ENCODE measurements at places on chromosomes 6 and 20.

GRCh38 chr20:54204481-54204880 lies 3.4 kb upstream of the PFDN4 start:
- DNase-seq: no peak

- no peak for DNase-seq
Observed at GRCh38 chr6:34573567-34574183, 17.5 kb upstream of the SPDEF start.

DNA sequence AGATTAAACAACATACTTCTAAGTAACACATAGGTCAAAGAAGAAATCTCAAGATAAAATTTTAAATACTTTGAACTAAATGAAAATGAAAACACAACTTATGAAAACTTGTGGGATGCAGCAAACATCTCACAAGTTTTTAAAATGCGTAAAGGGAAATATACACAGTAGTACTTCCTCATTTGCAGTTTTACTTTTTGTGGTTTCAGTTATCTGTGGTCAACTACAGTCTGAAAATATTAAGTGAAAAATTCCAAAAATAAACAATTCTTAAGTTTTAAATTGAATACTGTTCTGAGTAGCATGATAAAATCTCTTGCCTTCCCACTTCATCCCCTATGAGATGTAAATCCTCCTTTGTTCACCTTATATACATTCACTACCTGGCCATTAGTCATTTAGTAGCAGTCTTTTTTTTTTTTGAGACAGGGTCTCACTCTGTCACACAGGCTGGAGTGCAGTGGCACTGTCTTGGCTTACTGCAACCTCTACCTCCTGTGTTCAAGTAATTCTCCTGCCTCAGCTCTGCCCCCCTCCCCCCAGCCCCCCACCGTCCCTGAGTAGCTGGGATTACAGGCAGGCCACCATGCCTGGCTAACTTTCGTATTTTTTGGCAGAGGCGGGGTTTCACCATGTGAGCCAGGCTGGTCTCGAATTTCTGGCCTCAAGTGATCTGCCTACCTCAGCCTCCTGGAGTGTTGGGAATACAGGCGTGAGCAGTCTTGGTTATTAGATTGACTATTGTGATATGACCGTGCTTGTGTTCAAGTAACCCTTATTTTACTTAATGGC lies 154.6 kb upstream of the AHI1 start:
- no peak for DNase-seq

- no peak for DNase-seq
Observed at GRCh38 chr6:118869894-118870589, 23.9 kb upstream of the ASF1A start.

DNA sequence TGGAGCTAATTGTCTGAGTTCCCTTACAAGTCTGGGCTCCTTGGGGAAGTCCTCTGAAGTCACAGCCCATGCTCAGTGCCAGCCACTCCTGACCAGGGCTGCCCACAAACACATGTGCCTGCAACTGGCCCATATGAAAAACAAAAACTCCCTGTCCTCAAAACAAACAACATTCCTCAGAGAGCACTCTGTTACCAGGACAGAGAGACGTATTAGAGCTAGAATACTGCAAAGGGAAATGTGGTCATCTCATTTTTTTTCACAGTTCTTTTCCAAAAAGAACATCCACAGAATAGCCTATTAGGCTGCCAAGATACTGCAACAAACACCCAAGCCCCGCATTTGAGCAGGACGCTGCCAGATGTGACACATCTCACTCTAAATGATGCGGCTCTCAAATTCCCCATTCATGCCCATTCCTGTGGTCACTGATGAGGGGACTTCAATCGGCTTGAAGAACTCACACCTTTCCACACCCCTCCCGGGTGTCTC lies 71.1 kb downstream of the SLC22A23 start:
- no peak for DNase-seq

- no peak for DNase-seq
Observed at GRCh38 chr20:61936701-61937131, 129.0 kb downstream of the TAF4 start.

- no peak for DNase-seq
Observed at GRCh38 chr6:128240024-128240428, 280.4 kb downstream of the PTPRK start.

DNA sequence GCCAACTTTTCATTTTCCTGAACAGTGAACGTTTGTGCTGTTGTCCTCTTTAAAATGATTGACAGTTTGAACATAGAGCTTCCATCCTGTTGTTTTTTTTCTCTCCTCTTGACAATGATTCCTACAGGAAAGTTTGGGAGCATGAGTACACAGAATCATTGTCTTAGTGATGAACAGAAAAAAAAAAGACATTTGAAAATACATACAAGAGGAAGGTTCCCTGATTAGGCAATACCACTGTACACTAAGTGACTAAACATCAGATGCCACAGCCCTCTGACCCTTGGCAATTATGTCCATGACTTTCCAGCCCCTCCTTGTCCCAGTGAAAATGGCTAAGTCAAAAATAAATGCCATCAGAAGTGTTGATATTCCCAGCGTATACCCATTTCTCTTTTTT lies 71.5 kb downstream of the RTN4IP1 start:
- no peak for DNase-seq

DNA sequence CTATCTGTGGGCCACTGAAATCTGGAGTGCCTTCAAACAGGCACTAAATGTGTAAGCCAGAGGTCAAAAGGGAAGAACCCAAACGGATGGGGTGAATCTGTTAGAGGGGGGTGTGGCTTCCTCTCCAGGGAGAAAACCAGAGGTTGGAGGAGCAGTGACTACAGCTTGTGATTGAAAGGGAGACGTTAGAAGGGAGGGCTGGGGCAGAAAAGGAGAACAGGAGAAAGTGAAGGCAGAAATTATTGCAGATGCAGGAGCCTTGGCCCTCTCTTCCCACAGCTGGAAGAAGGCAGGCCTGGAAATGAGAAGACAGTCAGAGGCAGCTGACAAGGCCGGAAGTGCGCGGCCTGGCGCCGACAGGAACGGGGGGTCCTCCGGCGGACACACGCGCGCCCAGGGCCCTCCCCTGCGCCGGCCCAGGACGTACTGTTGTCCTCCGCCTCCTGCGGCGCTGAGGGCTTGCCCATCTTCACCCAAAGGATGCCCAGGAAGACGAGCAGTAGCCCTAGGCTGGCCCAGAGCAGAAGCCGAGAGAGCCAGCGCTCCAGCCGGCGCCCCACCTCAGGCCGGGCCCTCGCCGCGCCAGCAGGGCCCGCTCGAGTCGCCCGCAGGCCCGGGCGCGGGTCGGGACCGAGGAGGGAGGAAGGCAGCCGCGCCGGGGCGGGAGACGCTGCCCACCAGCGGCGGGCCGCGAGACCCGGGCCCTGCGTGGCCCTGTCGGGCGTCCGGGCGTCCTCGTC lies 806 bp downstream of the LEMD2 start:
- peak; percentile 61 for DNase-seq

- no peak for DNase-seq
Observed at GRCh38 chr6:47247227-47247797, 62.4 kb downstream of the TNFRSF21 start.

DNA sequence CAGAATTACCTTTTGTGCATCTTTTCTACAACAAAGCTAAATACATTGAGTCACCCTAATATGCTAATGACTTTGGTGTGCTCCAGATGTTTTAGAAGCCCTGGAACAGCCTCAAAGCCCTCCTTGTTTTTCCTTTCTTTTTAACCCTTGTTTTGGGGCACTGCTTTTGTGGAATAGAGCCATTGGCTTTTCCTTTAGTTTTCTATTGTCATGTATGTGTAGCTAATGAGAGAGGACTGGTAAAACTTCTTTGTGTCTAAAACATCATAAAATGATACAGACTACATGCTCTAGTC lies 158.8 kb downstream of the JARID2 start:
- DNase-seq: no peak

DNA sequence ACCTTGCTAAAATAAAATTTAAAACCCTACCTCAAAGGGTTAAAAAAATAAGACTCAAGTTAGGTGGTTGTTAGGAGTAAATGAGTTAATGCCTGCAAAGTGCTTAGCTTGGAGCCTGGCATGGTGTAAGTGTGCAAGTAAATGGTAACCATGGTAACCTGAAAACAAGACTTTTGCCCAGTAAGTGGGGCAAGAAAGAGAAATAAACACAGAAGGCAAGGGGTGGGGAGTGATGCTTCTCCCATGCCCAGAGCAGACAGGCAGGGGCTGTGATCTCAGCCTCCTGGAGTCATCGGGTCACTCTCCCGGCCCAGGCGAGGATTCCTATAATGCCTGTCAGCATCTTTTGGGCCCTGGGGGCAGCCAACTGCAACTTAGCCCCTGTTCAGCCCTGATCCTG lies 59.2 kb upstream of the SLC32A1 start:
- DNase-seq: no peak

DNA sequence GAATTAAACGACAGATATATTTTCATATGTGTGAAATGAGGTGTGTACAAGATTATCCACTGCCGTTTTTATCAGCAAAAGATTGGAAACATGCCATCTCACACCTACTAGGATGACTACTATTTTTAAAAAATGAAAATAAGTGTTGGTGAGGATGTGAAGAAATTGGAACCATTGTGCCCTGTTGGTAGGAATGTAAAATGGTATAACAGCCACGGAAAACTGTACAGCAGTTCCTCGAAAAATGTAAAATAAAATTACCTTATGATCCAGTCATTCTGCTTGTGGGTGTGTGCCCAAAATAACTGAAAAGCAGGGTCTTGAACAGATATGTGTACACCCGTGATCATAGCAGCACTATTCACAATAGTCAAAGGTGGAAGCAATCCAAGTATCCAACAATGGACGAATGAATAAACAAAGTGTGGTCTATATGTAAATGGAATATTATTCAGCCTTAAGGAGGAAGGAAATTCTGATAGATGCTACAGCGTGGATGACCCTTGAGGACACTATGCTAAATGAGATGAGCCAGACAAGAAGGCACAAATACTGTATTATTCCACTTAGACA lies 27.0 kb upstream of the CCN5 start:
- no peak for DNase-seq

- DNase-seq: no peak
Observed at GRCh38 chr6:20399518-20399917, 2.2 kb upstream of the E2F3 start.

DNA sequence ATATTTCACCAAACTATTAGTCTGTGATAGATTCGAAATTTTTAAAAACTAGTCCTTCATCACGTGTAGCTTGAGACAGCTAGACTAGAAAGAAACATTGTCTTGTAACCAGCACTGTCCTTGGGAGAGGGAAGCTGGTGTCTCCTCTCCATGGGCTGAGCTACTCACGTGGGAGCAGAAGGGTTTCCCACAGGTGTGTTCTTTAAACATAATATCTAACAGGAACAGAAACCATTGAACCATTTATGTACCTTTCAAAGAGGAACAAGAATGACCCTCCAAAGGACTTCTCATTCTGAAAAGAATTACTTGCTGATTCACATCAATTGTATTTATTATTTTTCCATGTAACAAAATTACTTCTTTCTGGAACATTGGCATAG lies 72.4 kb upstream of the SYNJ2 start:
- DNase-seq: no peak

- no peak for DNase-seq
Observed at GRCh38 chr20:42494290-42494689, 695.4 kb downstream of the PTPRT start.

DNA sequence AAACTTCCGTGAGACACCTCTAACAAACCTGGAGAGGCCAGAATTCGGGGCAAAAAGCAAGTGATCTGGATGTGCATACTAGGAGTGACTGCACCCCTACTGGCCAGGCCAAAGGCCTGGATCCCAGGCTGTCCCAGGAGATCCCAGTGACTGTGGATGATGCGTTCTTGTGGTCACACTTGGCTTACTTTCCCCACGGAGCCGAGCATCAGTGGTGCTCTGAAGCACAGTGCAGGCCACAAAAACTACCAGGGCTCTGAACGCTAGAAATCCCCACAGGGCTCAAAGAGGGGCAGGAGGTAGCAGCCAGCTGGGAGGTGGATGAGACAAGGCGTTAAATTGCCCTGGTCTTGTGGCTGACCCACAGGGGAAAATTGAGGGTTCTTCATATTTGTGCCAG lies 7.1 kb downstream of the TRIM26 start:
- no peak for DNase-seq

DNA sequence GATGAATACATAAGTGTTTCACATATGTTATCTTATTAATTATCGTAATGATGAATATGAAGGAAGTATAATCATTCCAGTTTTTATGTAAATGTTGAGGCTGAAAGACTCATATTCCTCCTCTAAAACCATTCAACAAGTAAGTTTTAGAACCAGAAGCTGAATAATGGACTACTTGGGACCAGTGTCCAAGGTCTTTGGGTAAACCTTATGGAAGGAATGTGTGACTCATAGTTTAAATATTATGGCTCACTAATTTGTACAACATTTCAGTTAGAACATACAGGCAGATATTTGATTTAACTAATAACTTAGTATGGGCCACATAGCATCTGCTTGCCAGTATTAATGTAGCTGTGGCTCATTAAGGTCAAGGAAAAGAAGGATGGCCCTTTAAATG lies 209.6 kb downstream of the TFAP2B start:
- DNase-seq: no peak

DNA sequence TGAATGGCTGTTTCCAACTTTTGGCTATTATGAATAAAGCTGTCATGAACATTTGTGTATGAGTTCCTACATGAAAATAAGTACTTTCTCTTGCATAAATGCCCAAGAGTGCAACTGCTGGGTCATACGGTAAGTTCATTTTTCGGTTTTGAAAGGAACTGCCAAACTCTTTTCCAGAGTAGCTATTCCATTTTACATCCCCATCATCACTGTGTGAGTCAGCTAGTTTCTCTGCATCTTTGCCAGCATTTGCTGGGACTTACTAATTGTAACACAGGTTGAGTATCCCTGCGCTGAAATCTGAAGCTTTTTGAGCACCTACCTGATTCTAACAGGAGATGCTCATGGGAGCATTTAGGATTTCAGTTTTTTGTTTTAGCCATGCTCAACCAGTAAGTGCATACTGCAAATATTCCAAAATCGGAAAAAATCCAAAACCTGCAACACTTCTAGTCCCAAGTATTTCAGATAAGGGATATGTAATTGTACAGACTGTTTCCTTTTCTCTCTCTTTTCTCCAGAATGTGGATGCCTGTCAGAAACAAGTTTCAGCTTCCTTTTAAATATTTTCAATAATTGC lies 118.4 kb downstream of the DTNBP1 start:
- DNase-seq: no peak

- DNase-seq: no peak
Observed at GRCh38 chr6:157763904-157764177, 59.2 kb upstream of the SNX9 start.

GRCh38 chr6:117521791-117522502 lies 39.5 kb downstream of the DCBLD1 start:
- no peak for DNase-seq

- peak; percentile 54 for DNase-seq
Observed at GRCh38 chr6:130132286-130132701, 90.5 kb downstream of the SAMD3 start.

GRCh38 chr6:30979141-30979540 lies 4.4 kb upstream of the MUC21 start:
- DNase-seq: no peak

GRCh38 chr20:35462351-35462750 lies 7.0 kb downstream of the CEP250 start:
- no peak for DNase-seq

DNA sequence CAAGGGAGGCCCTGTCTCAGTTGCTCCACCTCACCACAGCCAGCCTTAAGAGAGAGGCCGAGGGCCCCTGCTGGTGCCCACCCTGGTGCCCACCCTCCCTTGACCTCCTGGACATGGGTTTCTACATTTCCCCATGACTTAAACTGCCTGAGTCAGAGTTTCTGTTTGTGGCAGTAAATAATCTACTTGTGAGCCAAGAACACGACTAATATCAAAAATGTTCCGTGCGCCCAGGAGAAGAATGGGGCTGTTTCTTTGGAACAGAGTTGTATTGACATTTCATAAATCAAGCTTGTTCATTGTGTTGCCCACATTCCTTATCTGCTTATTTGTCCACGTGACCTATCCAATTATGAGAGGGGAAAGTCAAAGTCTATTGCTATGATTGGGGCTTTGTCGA lies 143.5 kb downstream of the ANKRD60 start:
- DNase-seq: no peak
